ENCODE measurements at places on chromosomes 6 and 20.

DNA sequence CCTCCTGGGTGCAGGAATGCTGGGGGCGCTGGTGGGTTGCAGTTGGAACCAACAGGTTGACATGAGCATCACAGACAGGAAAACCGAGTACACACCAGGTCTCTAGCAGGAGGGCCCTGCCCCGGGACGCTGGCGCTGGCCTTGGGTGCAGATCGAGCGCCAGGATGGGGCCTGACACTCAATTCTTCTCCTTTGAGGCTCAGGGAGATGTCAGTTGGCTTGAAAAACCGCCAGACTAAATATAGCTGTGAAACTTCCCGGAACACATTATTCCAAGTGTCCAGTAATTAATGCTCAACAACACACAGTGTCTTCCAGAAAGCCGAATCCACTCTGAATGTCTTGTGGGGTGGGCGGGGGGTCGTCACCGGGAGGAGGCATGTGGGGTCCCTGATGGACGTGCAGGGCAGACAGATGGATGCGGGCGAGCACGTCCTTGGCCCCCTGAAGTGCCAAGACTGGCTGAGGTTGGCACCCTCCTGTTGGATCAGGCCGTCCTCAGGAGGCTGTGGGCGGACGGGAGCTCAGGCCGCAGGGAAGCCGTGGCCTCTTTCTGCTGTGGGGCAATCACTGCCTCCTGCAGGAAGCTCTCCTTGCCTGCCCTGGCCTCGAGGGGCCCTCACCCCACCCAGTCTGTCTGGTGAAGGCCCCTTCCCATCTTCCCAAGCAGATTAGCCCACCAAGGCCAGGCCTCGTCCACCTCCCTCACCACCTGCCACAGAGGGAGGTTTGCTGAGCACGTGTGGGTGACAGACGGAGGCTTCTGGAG is 19.4 kb upstream of the GATA5 start:
- DNase-seq: no peak

DNA sequence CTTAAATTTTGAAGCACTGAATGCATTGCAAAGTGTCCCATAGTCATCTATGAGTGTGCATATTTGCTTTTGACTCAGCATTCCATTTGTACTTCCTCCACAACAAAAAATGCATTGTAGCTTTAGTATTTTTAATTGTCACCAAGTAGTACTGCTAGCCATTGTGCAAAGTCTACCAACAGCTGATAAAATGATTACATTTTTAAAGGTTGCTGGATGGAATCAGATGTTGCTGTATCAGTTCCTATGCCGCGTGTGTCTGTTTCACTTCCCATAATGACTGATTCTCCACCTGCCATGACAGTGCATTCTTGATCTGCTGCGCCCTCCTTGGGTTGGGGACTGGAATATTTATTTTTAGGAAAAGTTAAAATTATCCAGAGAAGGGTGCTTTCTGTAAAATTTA is 41.2 kb downstream of the SLX4IP start:
- no peak for DNase-seq

- DNase-seq: no peak
Measured at GRCh38 chr6:141097471-141097870, 1035.3 kb upstream of the GJE1 start.

DNA sequence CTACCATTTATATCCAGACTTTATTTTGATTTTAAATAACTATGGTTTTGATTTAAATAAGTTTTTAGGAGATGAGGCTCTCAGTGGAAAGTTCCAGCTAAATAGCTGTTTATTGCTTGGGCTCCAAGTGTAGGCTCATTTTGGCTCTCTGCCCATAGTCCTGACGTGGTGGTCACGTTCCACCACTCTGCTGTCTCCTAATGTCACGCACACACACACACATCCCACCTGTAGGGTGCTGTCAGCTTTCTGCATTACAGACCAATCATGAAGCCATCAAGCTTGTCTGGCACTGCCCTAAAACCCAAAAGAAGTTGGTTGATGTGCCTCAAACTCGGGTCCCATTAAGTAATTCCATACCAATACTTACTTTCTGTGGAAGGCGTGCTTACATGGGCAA is 45.4 kb downstream of the PANK2 start:
- no peak for DNase-seq

DNA sequence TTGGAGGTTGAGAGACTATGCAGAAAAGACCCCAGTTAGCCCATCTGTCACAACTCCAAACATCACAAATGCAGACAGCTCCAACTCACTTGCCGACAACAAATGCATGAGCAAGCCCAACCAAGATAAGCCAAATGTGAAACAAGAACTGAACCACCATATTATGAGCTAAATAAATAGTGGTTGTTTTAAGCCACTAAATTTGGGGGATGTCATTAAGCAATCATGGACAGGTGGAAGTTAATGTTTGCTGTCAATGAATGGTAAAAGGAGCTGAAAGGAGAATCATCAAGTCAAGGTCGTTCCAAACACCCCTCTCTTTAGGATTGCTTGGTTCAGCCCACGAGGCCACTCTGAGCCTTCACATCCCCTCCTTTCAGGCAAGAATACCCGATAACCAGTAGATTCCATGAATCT is 71.2 kb upstream of the PLCB4 start:
- DNase-seq: no peak

DNA sequence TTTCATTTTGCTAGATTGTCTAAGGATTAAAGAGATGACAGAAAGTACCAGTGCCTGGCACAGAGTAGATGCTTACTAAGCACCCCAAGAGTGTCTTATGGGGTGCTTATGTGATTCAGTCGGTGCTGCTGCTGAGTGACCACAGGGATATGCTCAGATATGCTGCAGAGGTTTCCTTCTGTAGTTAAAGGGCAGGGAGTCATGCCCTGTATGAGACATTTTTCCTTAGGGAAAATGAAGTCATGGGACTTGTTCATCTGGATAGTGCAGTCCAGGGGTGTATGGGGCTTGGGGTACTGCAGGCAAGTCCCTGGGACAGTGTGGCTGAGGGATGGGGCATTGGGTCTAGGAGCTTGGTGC is 25.1 kb downstream of the TOX2 start:
- DNase-seq: no peak

- no peak for DNase-seq
Measured at GRCh38 chr6:12137480-12137879, 125.4 kb downstream of the HIVEP1 start.
